NCI-H187 treated with DMSO at 0.1 percent for 48 hours (cell line): ENCODE measurements at places on chromosomes 3 and 15.

- no peak for DNase-seq
Observed at GRCh38 chr3:99023590-99024192, 122.2 kb upstream of the DCBLD2 start.

GRCh38 chr3:87260270-87260669, 16.1 kb downstream of the POU1F1 start:
- no peak for DNase-seq

- DNase-seq, result no peak
Observed at GRCh38 chr3:172024679-172025078, 14.7 kb upstream of the FNDC3B start.

- DNase-seq, result no peak
Observed at GRCh38 chr15:43251871-43252250, 14.9 kb downstream of the TGM5 start.

- DNase-seq, result no peak
Observed at GRCh38 chr3:177491296-177492032, 294.2 kb upstream of the TBL1XR1 start.

DNA sequence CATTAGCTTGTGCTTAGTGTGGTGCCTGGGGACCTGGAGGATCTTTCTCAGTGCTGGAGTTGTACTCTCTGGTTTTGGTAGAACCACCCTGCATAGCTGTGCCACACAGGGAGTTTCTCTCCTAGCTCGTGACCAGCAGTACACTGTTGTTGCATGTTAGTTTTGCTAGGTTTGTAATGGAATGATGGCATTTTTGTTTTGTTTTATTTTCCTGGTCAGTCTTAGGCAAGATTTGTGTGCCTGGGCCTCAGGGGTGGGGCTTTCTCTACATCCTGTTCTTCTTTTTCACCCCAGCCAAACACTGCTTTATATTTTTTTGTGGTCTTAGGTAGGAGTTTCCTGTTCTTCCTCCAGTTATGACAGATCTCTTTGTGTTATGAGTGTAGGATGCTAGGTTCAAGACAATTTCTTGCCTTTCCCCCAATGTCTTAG, 534.5 kb upstream of the KCNMB2 start:
- no peak for DNase-seq

- DNase-seq, result no peak
Observed at GRCh38 chr15:59642351-59642750, 15.0 kb downstream of the GTF2A2 start.

GRCh38 chr3:20182206-20182605, 3.8 kb downstream of the SGO1 start:
- no peak for DNase-seq

- DNase-seq, result no peak
Observed at GRCh38 chr3:191290311-191291025, 38.7 kb upstream of the CCDC50 start.

- no peak for DNase-seq
Observed at GRCh38 chr3:181213347-181213746, 223.8 kb upstream of the DNAJC19 start.

- DNase-seq, result peak; percentile 51
Observed at GRCh38 chr15:75655931-75656330, 8.2 kb downstream of the SNX33 start.

- DNase-seq, result no peak
Observed at GRCh38 chr3:128984596-128984995, 9.3 kb downstream of the CFAP92 start.

DNA sequence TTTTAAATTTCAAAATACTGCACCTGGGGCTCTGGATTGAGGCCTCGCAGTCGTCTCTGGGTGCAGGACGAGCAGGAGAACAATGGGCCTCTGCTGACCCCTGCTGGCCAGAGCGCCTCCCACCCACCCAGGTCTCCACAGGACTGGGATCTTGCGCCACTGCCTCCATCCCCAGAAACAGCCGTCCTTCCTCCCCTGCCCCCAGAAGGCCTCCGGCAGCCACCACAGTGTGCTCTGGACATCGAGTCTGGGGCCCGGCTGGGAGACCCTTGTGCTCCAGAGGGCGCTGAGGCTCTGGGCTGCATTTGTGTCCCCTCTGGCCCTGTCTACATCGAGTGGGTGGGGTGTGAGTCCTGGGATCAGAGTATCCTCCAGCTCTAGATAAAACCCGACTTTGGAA, 6.7 kb upstream of the ACSBG1 start:
- DNase-seq, result no peak

DNA sequence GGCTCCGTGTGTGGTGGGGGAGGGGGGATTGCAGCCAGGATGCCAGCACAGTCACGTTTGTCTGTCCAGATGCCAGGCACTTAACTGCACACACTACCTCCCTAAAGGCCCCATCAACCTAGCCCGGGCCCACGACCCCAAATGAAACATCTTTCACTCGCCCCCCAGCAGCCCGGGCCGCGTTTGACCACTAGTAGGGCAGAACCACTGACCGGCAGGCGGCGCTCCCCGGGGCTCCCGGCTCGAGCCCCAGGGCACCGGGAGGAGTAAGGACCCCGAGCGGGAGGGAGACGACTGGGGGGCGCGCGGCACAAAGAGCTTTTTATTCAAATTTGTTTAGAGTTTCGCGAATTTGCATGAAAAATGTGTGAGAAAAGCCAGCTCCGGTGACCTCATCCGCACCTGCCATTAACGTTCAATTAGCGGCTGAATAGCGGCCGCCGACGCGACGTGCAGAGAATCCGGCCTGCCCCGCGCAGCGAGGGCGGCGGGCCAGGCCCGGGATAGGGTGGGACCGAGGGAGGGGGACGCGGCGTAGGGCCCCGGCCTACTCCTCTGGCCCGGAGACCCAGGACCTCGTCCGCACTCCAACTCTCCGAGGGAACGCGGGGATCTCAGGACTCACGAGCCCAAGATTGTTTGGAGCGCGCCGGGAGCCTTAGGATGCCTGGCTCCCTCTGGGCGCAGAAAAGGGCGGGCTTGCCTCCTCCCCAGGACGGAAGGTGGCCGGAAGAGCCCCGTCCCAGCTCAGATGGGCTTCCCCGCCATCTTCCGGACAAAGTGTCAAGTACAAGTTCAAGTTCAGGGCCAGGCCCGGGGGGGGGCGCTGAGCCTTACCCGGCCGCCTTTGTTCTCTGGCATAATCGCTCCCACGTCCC, 64.9 kb upstream of the POLG start:
- no peak for DNase-seq

GRCh38 chr3:125212509-125213363, at the start of gene SLC12A8:
SLC12A8 (minus strand) TSS chr3:125212748; CDS start chr3:125211349, 1,399 bp downstream.
- no peak for DNase-seq

DNA sequence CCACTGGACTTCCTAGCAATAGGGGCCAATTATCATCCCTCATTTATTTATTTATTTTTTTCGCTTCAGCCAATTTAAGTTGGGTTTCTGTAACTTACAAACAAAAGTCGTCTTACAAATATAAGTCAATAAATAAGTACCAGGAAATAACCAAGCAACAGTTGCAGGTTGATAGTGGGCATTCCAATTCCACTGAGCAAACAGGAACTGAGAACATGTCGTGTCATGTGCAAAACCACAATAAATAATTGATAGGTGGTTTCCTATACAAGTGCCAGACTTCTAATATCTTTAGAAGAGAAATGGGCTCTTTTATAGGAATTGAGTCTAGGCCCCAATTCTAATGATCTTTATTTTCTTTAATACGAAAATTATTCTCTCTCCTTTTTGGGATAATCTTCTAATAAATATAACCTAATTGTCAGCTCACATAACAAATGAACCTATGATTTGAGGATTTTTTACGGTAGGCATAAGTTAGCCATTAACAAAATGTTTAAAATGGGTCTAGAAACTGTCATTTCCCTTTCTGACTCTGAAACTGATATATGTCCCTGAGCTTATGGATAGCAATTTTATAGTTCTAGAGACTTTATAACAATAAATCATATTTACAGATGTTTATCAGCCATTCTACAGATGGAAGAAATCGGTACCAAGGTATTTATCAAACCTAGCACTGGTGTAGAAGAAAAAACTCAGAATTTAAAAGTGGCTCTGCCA, 571.8 kb downstream of the FOXP1 start:
- DNase-seq, result no peak

- DNase-seq, result no peak
Observed at GRCh38 chr15:100704281-100705055, 102.1 kb downstream of the ASB7 start.

DNA sequence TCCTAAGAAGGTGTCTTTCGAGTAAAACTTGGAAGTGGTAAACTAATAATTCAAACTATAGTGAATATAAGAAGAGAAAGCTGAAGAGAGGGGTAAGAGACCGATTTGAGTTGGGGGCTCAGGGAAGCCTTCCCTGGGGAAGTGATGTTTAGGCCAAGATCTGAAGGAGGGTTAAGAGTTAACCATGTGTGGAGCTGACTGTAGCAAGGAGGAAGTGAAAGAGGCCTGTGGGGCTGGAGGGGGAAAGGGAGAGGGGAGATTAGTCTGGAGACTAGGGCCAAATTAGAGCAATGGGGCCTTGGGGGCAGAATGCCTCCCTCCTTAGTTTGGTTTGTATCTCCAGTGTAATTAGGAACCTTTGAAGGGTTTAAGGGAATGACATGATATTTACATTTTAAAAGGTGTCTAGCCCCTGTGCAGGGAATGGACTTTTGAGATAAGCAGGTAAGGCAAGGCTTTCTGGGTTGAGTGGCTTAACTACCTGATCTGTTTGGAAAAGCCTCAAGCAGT, 2.2 kb downstream of the ZNF592 start:
- DNase-seq, result no peak

DNA sequence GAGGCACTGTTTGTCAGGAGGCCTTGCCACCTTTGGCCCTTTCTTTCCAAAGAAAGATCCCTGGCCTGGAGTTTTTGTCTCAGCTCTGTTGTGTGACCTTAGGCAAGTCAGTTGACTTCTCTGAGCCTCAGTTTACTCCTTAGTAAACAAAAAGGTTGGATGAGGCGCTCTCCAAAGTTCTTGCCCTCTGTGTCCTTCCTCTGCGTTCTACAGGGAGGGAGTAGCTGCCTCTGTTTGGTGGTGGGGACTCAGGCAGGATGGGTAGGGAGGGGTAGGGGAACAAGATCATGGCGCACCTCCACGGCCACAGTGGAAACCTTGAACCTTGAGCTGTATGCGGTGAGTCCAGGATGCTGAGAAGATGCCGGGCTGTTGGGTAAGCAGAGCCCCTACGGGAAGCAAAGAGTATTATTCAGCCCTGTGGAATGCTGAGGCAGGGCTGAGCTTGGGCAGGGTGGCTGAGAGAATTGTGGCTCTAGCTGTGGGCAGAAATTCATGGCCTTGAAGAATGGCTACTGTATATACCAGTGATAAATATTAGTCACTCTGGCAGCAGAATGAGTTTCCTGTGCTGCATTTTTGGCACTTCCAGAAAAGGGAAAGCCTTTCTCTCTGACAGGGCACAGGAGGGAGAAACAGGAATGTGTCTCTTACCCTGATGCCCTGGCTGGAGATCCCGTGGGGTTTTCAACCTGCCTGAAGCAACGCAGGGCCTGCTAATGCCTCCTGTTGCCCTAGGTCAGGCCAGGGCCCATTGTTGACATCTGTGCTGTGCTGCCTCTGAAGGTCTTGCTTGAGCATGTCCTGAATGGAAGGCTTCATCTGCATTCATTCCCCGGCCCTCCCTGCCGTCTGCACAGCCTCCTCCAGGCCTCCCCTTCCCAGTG, 39.9 kb downstream of the SMAD3 start:
- DNase-seq, result no peak

DNA sequence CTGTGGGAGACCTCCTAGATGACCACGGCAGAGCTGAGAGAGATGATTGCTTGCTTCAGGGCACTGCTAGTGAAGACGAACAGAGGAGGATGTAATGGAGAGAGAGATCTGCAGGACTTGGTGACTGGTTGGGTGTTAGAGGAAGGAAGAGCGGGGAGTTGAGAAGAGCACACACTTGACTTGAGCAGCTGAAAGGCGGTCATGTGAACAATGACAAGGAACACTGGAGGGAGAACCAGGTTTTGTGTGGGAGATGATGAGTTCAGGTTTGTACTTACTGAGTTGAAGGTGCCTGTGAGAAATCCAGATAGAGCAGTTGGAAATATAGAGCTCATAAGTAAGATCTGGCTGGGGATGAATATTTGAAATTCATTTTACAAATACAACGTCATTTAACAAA, 40.3 kb downstream of the CDAN1 start:
- no peak for DNase-seq

- no peak for DNase-seq
Observed at GRCh38 chr15:96303503-96304056, 26.9 kb upstream of the NR2F2 start.

DNA sequence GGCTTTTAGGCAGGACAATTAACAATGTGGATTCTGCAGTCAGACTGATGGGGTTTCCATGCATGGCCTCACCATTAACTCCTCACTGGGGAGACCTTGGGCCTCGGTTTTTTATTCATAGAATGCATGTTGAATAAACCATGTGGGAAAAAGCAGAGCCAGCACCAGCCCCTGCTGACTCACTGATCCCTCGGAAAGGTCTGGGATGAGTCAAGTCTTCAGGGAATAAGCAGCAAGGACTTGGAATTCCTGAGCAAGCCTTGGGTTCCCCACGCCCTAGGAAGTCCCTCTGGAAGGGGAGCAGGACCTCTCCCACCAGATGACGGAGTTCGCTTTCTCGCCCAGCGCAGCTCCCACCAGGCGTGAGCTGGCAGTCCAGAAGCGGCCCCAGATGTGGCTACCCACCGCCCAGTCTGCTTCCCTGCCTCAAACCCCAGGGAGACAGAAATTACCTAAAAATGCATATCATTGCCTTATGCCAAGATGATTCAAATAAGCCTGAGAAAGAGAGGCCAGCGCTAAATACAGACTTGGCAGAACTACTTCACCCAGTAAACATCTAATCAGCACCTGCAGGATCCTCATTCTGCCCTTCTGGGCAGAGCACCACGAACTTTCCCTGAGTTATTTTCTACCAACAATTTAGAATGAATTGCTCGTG, 45.4 kb downstream of the BTD start:
- no peak for DNase-seq

- DNase-seq, result no peak
Observed at GRCh38 chr3:122635789-122636188, 44.9 kb upstream of the PARP14 start.

DNA sequence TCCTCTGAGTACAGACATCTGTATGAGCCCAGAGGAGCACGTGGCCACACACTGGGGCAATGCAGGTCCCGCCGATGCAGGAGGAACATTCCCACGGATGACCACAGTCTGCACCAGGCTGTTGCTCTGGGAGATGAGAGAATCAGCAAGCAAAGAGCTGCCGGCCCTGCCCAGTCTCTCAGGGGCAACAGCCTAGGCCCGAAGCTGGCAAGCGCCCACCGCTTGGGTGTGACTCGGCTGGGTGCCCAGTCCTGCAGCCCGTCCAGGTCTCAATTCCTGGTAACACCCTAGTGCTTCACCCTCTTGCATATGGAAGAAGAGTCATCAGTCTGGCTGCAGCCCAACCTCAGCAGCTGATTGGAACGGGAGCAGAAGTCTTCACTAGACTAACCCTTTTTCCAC, 153.7 kb upstream of the HES1 start:
- DNase-seq, result no peak

DNA sequence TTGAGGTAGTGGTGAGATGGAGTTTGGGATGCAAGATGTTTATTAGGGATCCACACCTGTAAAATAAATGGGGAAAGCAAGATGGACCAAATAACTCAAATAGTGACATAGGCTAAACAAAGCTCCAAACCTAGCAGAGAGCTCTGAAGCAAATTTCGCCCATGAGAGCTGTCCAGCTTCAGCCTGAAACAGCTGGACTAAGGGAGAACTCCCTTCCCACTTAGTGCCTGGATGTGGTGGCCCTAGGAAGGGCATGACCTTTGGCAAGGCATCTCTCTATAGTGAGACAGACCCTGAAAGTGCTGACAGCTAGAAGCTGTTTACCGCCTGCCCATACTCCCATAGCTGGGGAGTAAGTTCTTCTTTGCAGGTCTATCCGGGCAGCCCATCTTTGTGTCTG, 48.1 kb downstream of the COL6A5 start:
- DNase-seq, result no peak

- no peak for DNase-seq
Observed at GRCh38 chr3:128319107-128319506, 147.6 kb downstream of the DNAJB8 start.

GRCh38 chr3:177338697-177339219, 141.5 kb upstream of the TBL1XR1 start:
- DNase-seq, result no peak
